ENCODE measurements at places on chromosomes 3 and 15.

GRCh38 chr3:13015286-13016082, 57.7 kb downstream of the IQSEC1 start:
- DNase-seq = no peak

GRCh38 chr3:126049289-126050049, 34.5 kb downstream of the SLC41A3 start:
- no peak for DNase-seq

GRCh38 chr15:85630311-85630710, 164.4 kb downstream of the KLHL25 start:
- no peak for DNase-seq

DNA sequence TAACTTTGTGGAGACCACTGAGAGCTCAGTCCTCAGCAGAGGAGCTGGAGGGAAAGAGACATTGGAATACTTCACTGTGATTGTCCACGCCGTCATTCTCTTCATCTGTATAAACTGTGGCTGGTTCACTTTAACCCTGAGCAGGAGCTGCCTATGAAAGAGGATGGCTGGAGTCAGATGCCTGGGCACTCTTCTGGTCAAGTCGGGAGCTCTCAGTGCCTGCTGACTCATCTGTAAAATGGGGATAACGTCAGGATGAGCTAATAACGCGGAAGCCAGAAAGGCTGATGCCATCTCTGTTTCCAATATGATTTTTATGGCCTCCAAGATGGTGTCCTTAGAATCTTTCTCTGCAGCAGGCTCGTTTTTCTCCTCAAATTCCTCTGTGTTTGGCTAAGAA, 51.6 kb upstream of the MRPS22 start:
- DNase-seq = no peak

GRCh38 chr15:73787621-73788020, 34.5 kb upstream of the INSYN1 start:
- DNase-seq = no peak

GRCh38 chr3:89171687-89172545, 64.5 kb downstream of the EPHA3 start:
- DNase-seq = no peak

DNA sequence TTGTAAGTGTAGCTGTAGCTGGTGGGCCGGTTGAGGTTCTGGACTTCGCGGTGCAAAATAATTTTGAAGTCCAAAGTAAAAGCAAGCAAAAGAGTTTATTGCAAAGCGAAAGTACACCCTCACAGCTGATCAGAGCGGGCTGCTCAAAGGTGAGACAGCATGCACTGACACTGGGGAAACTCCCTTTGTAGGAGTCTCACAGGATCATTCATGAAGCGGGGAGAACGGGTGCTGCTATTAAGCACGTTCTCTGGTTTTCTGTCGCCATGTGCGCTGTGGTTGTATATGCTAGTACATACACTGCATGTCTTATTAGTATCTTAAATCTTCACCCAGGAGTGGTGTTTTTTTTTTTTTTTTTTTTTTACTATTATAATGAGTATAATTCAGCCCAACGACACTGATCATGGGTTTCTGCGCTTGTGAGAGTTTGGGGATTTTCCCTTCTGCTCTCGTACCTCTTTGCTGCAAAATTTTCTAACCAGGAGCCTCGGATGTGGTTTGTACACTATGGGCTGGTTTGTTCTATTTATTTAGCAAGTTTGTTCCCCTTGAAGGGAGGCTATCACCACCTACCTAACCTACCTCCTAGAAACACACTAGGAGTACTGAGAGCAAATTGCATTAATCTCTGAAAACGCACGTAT, 1.4 kb upstream of the AP4E1 start:
- no peak for DNase-seq

- DNase-seq = no peak
Observed at GRCh38 chr3:131701153-131701770, 198.5 kb upstream of the MRPL3 start.

DNA sequence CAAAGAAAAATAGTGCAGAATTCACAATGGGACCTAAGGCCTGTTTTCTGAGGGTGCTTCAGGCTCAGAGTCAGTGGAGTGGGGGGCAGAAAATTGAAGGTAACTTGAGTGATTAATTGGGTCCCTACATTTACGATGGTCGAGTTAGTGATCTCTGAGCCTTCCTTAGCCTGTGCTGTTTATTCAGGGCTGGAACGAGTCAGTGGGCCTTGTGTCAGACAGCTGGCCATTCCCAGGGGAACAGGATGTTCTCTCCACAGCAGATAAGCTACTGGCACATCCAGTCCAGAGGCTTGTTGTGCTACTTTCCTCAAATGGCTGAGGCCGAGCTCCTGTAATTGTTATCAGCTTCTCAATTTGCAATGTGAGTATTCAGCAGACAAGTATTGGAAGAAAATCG, 29.2 kb upstream of the CNTN3 start:
- DNase-seq = no peak

- no peak for DNase-seq
Observed at GRCh38 chr15:64341961-64342360, 14.0 kb downstream of the CSNK1G1 start.

Measured in cortex of kidney (tissue), 1 donor.